ENCODE measurements at places on chromosomes 6 and 20.

- no peak for DNase-seq
These were observed 11.3 kb downstream of the FAM217A start for GRCh38 chr6:4067673-4068072.

DNA sequence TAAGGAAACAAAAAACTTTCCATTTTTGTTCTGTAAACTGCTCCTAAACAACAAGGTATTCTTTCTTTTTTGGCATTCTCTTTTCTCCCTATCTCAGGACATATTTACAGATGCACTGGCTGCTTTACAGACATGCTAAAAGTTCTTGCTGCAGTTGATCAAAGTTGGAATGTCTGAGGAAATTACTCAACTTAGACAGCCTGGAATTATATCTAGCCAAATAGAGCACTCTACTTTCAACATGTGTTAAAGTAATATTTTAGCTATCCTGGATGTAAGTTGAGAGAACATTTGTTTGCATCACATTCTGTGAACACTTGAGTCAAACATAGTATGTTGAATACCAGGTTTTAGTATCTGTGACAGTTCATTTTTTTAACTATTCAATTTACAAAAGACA lies 24.8 kb downstream of the TASP1 start:
- DNase-seq, result no peak

DNA sequence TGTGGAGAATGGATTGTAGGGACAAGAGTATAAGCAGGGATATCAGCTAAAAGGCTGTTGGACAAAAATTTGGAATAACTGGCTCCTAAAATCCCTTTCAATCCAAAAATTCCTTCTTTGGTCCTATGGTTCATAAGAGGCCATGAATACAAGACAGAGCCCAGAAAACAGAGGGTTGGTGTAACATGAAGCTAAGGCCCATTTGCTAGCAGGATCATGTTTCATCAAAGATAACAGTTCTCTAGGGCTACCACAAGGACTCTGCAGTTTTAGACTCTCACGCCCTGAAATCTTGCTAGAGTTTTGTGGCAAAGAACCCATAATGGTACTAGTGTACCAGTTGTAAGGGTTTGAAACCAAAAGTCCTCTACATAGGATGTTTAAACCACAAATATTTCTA lies 327.8 kb upstream of the TBX18 start:
- DNase-seq, result no peak

DNA sequence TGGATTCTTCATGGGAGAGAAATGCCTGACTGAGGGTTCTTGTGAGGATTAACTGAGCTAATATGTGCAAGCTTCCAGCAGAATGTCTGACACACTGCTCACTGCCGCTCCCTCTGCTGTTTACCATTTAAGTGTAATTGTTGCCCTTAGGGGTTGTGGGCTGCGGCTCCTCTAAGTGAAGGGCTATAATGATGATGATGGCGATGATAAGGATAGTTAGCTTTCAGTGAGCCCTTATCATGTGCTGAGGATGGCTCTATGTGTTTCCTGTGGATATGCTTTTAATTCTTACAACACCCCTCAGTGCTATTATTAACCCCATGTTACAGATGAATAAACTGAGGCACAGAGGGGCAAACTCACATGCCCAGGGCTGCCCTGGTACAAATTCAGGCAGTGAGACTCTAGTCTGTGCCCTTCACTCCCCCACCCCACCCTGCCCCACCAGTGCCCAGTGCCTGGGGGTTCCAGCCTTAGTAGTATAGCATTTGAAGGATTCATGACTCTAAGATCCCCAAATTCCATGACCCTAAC lies 33.4 kb downstream of the TGM2 start:
- no peak for DNase-seq

DNA sequence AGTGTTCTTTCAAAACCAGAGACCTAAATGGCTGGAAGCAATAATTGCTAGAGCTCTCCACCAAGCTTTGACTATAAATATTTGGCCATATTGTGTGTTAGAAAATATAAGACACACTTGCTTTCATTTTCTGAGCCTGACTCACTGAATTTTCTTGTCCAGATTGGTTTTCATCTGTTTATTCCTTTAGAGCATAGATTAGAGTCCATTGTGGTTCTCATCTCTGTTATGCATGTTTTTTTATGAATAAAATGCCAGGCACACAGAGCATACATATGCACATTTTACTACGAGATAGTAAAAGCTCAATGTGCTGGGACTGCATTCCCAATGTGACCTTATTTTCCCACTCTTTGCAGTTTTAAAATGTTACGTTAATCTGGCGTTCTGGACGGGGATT lies 115.3 kb upstream of the MLIP start:
- no peak for DNase-seq

- DNase-seq, result no peak
These were observed 61.0 kb upstream of the SLCO4A1 start for GRCh38 chr20:62581308-62581707.

DNA sequence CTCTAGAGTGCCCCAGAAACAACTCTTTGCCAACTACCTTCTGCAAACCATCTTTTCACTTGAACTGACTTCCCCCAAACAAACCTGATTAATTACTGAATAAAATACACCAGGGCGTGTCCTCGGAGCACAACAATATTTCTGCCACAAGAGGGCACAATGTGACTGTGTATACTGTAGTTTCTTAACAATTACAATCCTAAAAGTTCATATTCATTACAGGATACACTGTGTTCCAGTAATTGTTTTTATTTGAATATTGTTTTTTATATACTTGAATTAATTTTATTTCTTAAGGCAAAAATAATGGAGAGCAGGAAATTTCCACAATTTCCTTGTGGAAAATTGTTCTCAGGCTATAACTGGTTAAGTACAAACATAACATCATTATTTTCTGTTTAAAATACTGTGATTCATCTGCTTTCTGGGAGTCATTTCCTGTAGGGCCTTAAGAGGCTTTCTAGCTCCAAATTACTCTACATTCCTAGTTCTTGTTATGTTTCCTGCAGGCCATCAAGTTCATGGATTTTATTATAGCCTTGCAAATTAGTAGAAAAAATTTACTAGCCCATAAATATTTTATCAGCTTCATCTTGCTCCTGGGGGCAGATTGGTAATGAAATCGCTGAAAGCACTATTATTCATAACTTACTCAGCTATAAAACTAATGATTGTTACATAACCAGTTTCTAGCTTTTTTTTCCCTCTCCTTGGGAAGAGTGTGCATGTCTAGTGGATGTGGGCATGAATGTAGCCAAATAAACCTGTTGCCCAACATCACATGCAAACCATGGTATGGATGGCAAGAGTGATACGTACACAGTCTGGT lies 51.9 kb upstream of the SLC22A16 start:
- DNase-seq, result no peak
